ENCODE measurements at places on chromosomes 6 and 20.

DNA sequence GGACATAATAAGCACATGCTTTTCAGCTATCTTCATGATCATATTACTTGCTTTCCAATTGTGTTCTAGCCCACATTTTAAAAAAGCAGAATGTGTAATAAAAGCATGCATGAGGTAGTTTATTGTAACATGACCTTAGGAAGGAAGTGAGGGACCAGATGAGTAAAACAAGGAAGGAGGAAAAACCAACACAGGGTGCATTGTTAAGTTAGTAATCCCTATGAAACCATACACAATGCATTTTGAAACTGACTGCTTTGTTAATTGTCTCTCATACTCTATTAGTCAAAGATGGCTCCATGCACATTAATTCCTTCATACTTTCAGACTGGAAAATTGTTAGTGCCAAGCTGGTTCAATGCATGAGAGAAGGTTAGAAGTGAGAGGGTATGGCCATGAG, 37.7 kb upstream of the CENPW start:
- DNase-seq = peak; percentile 38

DNA sequence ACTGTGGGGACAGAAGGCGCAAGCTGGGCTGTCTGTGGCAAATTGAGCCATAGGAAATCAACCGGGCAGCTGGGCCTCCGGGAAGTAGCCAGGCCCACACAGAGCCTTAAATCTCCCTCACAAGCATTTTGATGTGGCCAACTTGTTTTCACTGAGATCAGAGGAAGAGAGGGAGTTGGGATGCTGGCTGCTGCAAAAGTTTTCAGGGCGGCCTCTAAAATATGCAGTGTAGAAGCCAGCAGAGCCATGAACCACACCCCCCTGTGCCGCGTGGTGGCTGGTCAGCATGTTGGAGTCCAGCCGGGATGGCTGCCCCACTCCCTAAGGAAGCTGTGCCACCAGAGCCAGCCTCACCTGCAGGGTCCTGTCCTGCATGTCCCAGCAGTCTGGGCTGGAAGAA, 167.4 kb downstream of the CDC5L start:
- DNase-seq = no peak

- no peak for DNase-seq
Measured at GRCh38 chr6:33993653-33994471, 152.0 kb downstream of the GRM4 start.

- DNase-seq = no peak
Measured at GRCh38 chr6:64335195-64335594, 699.6 kb downstream of the PHF3 start.

DNA sequence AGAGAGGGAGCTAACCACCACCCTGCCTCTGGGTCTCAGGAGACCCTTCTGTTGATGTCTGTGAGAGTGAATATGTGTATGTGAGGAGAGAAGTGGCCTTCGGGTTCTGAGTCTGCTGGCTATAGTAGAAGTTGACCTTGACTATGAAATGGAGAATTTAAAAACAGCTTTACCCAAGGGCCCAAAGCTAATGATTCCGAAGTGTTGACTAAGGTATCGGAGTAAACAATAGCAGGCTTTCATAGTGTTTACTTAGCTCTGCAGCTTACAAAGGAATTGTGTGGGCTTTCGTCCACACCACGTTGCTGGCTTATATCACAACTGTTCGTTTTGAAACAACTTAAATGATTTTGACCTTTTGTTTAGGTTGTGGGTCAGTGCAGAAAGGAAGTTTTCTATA, 126.5 kb upstream of the JAG1 start:
- no peak for DNase-seq

DNA sequence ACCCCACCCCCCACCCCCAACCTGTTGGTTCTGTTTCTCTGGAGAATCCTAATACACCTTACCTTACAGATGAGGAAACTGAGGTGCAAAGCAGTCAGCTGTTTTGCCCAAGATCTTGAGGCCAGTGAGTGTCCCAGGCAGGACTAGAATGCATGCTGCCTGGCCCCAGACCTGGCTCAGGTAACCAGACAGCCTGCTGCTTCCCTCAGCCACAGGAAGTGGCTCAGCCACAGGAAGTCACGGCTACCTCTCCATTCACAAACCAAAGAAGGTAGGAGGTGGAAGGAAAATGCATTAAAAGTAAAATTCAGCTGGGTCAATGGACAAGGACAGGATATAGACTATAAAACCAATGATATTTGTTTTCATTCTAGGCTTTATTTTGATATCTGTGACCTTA, 517.6 kb downstream of the CD83 start:
- no peak for DNase-seq

DNA sequence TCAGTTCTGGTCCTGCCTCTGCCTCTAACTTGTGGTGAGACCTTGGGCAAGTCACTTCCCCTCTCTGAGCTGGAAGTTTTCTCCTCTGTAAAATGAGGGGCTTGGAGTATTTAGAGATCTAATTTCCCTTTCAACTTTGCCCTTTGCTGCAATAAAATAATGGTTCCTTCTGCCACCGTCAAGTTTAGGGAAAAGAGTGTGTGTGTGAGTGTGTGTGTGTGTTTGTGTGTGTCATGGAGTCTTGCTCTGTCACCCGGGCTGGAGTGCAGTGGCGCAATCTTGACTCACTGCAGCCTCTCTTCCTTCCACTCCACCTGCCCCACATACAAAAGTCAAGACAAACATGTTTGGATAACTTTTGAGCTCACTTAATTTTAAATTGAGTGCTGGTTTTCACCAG, 39.2 kb upstream of the PIM1 start:
- DNase-seq = peak; percentile 38

- DNase-seq = no peak
Measured at GRCh38 chr20:3233131-3233990, 5.6 kb downstream of the SLC4A11 start.
